ENCODE measurements at places on chromosomes 12 and 14.
A peak's percentile ranks its signal among the peaks of the same experiment; 100 is the strongest.

- DNase-seq = no peak
These were observed 427.5 kb upstream of the MGAT4C start for GRCh38 chr12:86683568-86684304.

DNA sequence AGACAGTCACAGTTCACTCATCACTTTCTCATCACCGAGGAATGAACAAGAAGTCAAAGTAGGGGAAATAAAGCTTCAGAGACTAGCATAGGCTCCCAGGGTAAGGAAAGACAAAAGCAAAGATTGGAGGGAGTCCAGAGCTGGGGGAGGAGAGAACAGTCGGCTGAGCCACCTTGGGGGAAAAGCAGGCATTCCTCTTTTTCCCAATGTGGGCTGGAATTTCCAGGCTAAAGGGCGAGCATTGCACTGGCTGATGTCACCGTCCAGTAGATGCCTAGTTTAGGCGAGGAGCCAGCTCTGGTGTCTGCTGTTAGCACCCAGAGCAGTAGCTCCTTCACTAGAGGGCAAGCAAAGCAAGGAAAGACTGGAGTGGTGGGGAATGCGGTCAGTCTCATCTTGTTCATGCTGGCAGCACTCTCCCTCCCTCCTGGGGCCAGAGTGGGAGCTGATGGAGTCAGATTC lies 8.5 kb upstream of the KRT75 start:
- DNase-seq = no peak

GRCh38 chr12:19692091-19692490 lies 252.8 kb downstream of the AEBP2 start:
- no peak for DNase-seq

DNA sequence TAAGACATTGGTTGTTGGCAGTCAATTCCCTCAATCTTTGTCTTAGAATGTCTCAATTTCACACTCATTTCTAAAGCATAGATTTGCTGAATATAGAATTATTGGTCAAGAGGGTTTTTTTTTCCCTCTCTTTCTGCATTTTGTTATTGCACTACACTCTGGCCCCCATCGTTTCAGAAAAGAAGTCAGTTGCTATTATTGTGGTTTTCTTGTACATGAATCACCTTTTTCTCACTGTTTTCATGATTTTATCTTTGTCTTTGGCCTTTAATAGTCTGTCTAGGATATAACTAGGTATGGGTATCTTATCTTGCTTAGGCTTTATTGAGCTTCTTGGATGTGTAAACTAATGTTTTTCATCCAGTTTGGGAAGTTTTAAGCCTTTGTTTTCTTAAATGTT lies 194.3 kb upstream of the DAAM1 start:
- no peak for DNase-seq

- no peak for DNase-seq
These were observed 912 bp downstream of the PSME1 start for GRCh38 chr14:24136684-24137528.

DNA sequence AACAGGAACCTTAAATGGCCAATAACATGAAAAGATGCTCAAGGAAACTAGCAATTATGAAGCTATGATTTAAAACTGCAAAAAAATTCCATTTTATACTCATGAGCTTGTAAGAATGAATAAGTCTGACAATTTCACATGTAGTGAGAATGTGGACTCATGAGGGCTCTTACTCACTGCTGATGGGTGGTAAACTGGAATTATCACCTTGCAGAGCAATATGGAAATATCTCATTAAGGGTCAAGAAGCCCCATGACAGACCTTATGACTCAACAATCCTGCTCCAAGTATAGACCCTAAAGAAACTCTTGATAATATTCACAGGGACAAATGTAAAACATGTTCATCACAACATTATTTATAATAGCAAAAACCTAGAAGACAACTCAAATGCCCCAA lies 23.5 kb upstream of the SMAGP start:
- DNase-seq = no peak

DNA sequence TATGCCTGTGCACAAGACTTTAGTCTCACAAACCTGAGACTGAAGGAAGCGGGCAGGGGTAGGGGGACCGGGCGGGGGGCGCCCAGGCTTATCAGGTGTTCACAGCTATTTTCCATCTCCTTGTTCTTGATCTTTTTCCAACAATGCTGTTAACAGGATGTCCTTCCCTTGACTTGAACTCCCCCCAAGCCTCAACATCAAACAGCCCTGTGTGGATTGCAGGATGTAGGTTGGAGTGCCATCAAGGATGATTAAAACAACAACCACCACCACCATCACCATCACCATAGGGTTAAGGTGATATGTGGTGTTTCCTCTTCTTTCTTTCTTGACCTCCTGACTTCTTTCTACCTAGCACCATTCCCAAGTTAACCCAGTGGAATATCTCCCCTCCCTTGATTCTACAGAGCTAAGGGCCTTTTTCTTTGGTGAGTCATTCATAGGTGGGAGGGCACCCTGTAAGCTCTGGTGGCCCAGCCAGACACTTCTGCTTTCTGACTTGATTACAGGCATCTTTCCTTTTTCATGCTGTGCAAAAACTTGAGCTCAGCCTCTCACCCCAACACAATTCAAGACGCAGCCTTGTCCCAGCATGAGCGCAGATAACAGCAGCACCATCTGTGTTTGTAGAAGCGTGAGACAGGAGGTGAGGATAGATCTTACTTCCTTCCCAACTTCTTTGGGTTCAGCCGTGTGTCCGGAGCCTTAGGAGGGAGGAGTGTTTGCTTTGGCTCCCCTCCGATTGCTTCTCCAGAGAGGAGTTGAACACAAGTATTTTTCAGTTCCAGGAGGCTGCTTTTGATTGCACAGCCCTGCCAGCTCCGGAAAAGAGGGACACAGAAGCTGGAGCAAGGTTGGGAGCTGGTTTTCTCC lies 26.8 kb downstream of the FLVCR2 start:
- no peak for DNase-seq

DNA sequence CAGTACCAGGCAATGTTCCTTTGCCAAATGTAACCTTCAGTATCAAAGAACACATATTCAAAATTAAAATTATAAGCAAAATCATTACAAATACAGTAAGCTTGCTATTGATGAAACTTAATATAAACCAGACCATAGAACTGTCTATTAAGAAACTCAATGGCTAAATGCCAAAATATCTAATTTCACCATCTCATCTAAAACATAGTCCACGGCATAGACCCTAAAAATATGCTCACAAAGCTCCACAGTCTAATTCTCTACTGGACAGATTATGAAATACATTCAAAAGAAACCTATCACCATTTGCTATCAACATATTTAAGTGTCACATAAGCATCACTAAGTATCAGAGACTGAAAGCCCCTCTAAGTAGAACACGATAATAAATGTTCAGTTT lies 25.2 kb downstream of the DUSP16 start:
- DNase-seq = no peak

GRCh38 chr14:68468437-68469207 lies 324.2 kb downstream of the ZFP36L1 start:
- no peak for DNase-seq

- no peak for DNase-seq
These were observed 160.8 kb downstream of the UNC79 start for GRCh38 chr14:93591506-93591905.

- peak; percentile 57 for DNase-seq
These were observed 8.1 kb upstream of the RABGGTA start for GRCh38 chr14:24279301-24280186.

DNA sequence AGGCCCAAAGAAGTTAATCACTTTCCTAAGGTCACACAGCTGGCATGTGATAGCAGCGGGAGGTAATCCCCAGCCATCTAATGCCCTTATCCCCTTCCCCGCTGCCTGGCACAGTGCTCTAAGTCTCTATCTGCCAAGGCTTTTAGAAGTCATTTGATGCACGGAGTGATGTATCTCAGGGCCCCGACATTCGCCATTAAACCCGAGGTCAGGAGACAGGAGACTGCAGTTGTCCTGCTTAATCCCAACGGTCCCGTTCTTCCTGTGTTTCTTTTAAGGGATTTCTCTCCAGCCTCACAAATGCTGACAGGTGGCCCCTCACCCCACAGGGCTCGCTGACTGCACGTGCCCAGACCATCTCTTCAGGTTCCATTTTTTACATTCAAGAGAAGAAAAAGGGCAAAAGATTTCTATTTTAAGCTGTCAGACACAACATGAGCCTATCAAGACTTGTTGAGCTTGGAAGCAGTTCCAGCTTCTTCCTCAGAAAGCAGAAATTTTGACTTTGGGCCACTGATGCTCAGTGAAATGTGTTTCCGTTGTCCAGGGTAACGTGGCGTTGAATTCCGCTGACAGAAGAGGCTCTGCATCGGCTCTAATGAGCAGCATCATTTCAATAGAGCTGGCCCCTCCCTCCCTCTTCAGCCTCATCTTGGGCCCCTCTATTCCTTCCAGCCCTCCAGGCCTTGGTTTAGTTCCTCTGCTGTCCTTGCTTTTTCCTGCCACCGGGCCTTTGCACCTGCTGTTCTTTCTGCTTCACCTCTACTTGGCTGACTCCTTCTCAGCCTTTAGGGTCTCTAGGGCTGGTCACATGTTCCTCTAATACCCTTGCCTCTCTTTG lies 171.5 kb downstream of the CHST11 start:
- DNase-seq = no peak

GRCh38 chr12:130947028-130947613 lies 6.6 kb upstream of the ADGRD1 start:
- no peak for DNase-seq

DNA sequence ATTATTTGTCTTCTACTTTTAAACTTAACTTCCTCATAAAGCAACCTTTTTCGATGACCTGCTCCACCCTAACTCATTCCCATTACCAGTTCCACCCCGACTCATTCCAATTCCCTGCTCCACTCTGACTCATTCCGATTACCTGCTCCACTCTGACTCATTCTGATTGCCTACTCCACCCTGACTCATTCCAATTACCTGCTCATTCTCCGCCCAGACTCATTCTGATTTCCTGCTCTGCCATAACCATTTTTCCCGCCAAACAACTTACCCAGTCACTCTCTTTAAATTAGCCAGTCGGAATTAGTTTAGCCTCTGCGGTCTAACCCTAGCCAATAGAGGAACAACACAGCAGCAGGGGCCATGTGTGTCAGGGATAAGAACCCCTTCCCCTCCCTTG lies 249.1 kb downstream of the DPY19L2 start:
- no peak for DNase-seq

DNA sequence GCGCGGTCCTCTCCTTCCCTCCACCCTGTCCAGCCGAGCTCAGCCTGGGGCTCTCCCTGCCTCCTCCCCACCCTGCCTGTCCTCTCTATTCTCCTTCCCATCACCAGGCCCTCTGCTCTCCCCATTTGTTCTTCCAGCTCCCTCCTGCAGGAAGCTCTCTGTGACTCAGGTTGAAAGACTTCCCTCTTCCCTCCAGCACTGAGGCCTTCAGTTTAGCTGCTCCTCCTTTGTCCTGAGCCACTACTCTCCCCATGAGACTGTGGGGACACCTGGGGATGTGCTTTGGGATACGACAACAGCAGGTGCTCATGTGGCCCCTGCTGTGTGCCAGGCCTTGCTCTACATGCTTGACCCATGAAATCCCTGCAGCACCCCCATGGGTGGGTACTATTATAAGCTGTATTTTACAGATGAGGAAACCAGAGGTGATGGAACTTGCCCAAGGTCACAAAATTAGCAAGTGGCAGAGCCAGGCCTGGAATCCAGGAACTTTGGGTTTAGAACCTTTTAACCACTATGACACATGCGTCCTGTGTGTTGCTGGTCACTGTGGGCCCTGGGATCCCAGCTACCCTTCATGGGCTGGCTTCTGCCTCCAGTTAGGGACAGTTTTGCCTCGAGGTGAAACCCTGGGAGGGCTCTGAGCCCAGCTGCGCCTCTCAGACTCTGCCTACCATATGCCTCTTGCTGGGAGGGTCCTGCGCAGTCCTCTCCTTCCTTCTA lies 5.5 kb downstream of the KRT80 start:
- DNase-seq = no peak

GRCh38 chr14:50018201-50018932 lies 98.0 kb downstream of the VCPKMT start:
- no peak for DNase-seq

DNA sequence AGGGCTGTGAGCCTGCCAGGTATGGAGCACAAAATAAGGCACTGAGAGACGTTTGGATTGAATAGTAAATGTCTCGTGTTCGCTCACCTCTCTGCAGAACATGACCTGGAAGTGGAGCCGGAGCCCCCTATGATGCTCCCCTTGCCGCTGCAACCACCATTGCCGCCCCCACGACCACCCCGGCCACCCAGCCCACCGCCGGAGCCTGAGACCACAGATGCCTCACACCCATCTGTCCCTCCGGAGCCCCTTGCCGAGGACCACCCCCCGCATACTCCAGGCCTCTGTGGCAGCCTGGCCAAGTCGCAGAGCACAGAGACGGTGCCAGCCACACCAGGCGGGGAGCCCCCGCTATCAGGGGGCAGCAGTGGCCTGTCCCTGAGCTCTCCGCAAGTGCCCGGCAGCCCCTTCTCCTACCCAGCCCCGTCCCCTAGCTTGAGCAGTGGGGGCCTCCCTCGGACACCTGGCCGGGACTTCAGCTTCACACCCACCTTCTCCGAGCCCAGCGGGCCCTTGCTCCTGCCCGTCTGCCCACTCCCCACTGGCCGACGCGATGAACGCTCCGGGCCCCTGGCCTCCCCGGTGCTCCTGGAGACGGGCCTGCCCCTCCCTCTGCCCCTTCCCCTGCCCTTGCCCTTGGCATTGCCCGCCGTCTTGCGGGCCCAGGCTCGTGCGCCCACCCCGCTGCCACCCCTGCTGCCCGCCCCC lies 18.7 kb downstream of the SETD1B start:
- DNase-seq = no peak

- DNase-seq = no peak
These were observed 8.5 kb upstream of the MDM1 start for GRCh38 chr12:68340404-68341270.

DNA sequence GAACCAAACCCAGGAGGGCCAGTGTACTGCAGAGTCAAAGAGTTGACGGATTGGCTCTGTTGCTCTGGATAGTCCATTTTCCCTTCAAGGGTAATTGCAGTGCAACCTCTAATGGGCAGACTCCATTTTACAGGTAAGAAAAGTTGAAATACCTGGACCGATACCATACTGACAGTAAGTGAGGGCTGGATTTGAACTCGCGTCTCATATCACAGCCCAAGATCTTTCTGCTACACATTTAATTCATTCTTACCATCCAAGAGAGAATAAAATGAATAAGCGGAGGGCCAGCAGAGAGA lies 356 bp upstream of the ZC3H14 start:
- no peak for DNase-seq

- DNase-seq = no peak
These were observed 120.2 kb downstream of the CRACR2A start for GRCh38 chr12:3632754-3633153.

DNA sequence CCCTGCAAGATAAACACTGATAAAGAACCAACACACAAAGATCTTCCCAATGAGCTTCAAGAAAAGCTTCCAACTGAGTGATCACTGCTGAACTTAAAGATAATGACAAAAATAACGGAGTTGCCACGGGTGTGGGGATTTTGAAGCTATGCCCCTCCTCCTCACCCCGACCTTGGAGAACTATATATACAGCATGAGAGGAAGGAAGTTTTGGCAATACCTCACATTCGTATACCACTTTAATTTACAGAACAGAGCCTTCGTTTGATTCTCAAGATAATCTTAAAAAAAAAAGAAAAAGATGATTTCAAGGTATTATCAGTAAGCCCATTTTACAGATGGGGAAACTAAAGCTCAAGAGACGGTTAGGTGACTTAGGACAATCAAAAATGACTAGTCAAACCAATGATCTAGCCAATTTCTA lies 715 bp downstream of the NEK9 start:
- no peak for DNase-seq

- DNase-seq = no peak
These were observed 3.5 kb downstream of the HMGA2 start for GRCh38 chr12:65827827-65828231.

GRCh38 chr12:104048811-104049210 lies 1.2 kb downstream of the GLT8D2 start:
- no peak for DNase-seq

GRCh38 chr12:88188180-88188579 lies 46.1 kb downstream of the TMTC3 start:
- no peak for DNase-seq
